H7 (cell line): ENCODE measurements at places on chromosomes 3 and 15. TPM values are rescaled to one million over a fixed set of nuclear protein-coding genes. Genes with fewer than 3 reads are reported as not detected.

The INAFM2 gene
- 15.2 and 15.8 TPM in 2 replicates for total RNA-seq

The GCSAM gene
- not detected in 2 replicates for total RNA-seq

DNA sequence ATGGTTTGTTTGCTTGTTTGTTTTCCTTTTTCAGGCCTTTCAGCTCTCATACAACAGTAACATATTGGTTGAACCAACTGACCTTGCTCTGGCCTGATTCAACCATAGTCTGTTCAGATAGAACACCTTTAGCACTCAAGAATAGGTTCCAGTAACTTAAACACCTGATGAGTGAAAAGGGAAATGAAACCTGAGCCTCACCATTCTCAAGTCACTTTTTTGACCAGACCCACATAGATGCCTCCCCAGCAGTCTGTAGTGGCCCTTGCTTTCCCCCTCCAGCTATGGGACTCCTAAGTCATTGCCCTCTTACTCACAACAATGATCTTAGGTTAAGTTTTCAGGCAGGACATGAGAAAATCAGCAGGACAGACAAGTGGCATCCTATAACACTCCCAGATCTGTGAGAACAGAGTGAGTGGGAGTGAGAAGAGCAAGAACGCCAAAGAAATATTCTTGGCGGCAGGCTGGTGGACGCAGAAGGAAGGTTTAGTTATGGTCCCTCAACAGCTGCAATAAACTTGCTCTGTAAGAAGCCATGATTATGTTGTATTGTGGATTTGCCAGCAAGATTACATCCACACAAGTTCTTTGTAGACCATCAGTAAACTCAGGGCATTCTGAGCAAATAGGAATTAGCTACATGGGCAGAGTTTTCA is 367.5 kb downstream of the MECOM start:
- no peak for DNase-seq

DNA sequence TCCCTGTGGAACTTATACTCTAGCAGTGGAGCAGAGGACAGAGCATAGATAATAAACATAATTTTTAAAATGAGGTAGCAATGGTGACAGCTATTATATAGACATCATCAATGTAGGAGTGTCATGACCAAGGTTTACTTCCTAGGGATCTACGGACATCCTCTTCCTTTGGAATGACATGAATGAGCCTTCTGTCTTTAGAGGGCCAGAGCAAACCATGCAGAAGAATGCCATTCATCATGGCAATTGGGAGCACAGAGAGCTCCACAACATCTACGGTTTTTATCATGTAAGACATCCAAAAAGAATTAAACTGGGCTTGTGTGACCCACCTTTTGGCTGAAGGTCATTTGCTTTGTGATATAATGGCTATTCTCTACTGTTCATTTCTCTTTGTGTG is 30.1 kb upstream of the CAPN3 start:
- DNase-seq = no peak

GRCh38 chr3:46865031-46865507 is 1.8 kb upstream of the MYL3 start:
- DNase-seq = no peak

- no peak for DNase-seq
Measured at GRCh38 chr3:60855250-60855649, 396.0 kb downstream of the FHIT start.

DNA sequence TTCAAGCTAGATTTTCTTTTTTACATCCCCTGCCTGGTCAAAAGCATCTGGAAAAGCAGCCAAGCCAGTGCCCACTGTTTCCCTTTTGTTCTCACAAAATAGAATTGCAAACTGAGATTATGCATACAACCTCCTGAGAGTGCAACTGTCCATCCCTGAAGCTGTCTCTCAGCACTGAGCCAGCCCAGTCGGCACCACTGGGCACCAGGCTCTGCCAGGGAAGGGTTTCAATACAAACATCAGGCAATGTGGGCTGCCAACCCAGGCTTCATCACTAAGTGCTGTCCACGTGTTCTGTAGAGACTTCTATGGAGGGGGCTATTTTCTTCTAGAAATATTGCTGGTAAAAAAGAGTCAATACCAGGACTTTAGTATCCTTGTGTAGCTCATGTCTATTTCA is 356.3 kb upstream of the TBL1XR1 start:
- no peak for DNase-seq

GRCh38 chr3:148866261-148866660 is 1.2 kb downstream of the CPA3 start:
- DNase-seq = no peak
